Psoas muscle (tissue), 8 donors: ENCODE measurements at places on chromosomes 4 and X. TPM values are rescaled to one million over a fixed set of nuclear protein-coding genes. Genes with fewer than 3 reads are reported as not detected.
A peak's percentile ranks its signal among the peaks of the same experiment; 100 is the strongest.

DNA sequence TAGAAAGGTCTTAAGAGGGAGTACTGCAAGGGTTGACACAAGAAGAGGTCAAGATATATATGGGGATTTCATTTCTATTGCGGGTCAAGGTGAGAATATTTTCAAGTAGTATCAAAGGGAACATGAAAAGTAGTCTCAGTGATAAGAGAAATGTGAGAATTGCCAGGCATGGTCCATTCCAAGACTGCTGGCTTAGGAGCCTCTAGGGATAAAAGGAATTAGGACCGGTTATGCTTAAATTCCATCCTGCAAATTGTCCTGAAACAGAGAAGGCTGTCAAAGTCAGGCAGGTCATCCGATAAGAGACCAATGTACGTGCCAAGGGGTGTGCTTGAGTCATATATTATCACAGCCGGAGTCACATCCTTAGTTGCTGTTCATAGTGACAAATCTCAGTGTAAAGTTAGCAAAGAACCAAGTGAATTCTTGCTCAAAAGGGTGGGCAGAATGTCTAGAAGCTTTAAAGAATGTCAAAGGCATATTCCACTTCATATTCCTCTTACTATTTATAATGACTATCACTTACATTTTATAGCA, 133.6 kb downstream of the CBLL2 start:
- no peaks in the 10 kb centered on the region for H3K27me3 ChIP-seq
- no peaks in the 10 kb centered on the region for H3K4me1 ChIP-seq
- H3K27ac ChIP-seq = no peak overlapping the region
- DNase-seq = no peak
- no peaks in the 10 kb centered on the region for H3K36me3 ChIP-seq

GRCh38 chr4:15006416-15007024, 4.2 kb downstream of the CPEB2 start:
- peak overlapping the region; percentile 85 for H3K4me3 ChIP-seq
- DNase-seq = no peak
- H3K27ac ChIP-seq = peak overlapping the region; percentile 99
- H3K27me3 ChIP-seq = no peaks in the 10 kb centered on the region
- peaks cover 35% of the 10 kb centered on the region for H3K36me3 ChIP-seq

DNA sequence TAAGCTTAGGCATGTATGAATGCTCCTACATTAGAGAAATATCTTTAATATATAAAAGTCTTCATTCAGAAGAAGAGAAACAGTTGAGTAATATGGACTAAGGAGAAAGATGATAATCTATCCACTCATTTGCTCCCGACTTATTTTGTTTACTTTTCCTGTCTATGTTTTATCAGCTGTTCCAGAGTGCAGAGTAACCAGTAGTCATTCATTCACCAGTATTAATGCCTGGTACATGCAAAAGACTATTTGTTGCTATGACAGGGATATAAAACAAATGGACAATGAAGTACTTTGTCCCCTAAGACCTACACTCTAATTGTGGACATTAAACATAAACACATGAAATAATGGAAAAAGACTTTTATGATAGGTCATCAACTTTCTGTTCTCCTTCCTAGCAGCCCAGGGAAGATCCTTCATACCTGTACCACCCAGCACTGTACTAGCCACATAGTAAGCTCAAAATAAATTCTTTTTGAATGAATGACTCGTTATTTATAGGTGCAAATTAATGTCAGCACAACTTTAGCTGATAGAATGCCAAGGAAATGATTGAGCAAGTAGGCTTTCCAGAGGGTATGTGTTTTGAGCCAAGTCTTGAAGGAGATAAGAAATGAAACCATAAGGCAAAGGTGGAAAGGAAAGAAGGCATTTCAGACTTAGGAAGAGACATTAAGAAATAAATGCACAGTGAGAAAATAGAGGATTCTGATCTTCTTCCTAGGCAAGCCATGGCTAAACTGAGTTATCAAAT, 45.0 kb upstream of the IL13RA1 start:
- no peak overlapping the region for H3K27ac ChIP-seq
- no peaks in the 10 kb centered on the region for H3K36me3 ChIP-seq
- H3K4me3 ChIP-seq = no peak overlapping the region
- no peaks in the 10 kb centered on the region for H3K27me3 ChIP-seq

DNA sequence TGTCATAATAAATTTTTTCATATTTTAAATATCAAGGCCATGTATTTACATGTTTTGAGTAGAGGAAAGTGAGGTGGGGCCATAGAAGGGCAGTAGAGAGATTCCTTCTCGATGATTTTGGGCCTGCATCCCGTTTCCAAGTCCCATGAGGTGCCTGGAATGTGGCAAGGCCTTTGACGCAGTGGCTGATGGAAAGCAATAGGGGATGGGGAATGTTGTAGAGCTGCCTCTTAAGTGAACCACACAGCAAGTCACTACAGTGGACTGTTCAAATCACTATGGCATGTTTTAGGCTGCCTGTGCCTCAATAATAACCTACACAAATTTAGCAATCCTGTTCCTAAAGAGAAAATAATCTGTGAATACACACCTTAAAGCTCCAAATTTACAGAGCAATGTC, 48.3 kb downstream of the ANXA5 start:
- no peak overlapping the region for H3K4me3 ChIP-seq
- H3K27me3 ChIP-seq = peaks cover 3% of the 10 kb centered on the region
- no peaks in the 10 kb centered on the region for H3K4me1 ChIP-seq

The MAGEA4 gene
- total RNA-seq = not detected

GRCh38 chrX:53280331-53281320, 758 bp downstream of the IQSEC2 start:
- H3K27me3 ChIP-seq = no peaks in the 10 kb centered on the region
- peak overlapping the region; percentile 63 for H3K4me3 ChIP-seq
- H3K4me1 ChIP-seq = peaks cover 14% of the 10 kb centered on the region

DNA sequence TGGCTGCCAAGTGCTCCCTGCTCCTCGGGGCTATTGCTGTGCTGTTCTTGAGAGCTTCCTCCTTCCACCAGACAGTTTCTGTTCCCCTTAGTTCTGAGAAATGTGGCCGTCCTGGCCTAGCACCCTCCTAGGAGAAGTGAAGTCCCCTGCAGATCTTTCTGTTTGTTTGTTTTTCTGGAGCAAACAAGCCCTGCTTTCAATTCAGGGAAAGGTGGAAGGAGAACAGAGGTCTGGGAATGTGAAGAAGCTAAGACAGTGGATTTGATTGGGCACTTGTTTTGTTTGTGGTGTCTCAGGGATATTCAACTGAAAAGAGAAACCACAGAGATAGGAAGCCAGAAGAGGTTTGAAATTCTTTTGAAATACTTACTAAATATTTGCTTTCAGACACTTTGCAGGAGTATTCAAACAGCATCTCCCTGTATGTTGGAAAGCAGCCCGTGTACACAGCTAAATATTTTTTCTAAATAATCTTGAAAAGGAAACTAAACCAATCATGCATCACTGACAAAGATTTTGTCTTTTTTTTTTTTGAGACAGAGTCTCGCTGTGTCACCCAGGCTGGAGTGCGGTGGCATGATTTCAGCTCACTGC, 36.5 kb upstream of the PPM1K start:
- no peaks in the 10 kb centered on the region for H3K27me3 ChIP-seq
- H3K4me3 ChIP-seq = no peak overlapping the region
- H3K4me1 ChIP-seq = peaks cover 3% of the 10 kb centered on the region

GRCh38 chr4:62871078-62871477, 1538.2 kb downstream of the TECRL start:
- no peak for DNase-seq
- H3K27ac ChIP-seq = no peak overlapping the region
- no peaks in the 10 kb centered on the region for H3K27me3 ChIP-seq
- H3K4me3 ChIP-seq = no peak overlapping the region
- H3K4me1 ChIP-seq = no peaks in the 10 kb centered on the region

- no peak overlapping the region for H3K4me3 ChIP-seq
- H3K36me3 ChIP-seq = no peaks in the 10 kb centered on the region
- no peaks in the 10 kb centered on the region for H3K27me3 ChIP-seq
These were observed 108.0 kb downstream of the ANAPC4 start for GRCh38 chr4:25485104-25485503.

- H3K4me1 ChIP-seq = no peaks in the 10 kb centered on the region
- H3K27ac ChIP-seq = no peak overlapping the region
- H3K27me3 ChIP-seq = no peaks in the 10 kb centered on the region
- H3K36me3 ChIP-seq = no peaks in the 10 kb centered on the region
- no peak overlapping the region for H3K4me3 ChIP-seq
- DNase-seq = no peak
These were observed 288.0 kb upstream of the SFRP2 start for GRCh38 chr4:154076921-154077320.
